ENCODE measurements at places on chromosomes 2 and 18.

DNA sequence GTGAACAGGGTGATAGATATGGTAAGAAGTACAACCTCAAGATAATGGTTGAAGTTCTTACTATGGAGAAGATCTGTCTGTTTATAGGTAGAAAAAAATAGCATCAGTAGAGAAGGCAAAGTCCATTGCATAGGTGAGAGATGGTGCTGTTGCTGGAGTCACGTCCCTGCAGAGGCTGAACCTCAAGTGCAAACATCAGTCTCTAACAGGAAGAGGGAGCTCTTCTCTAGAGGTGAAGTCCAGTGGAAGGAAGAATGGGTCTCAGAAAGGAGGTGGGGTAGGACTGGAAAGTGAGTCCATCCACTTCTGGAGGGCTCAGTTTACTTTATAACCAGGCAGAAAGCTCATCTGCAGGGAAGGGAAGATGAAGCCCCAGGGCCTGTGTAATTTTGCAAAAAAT, 337.7 kb downstream of the MEIS1 start:
- DNase-seq: no peak

DNA sequence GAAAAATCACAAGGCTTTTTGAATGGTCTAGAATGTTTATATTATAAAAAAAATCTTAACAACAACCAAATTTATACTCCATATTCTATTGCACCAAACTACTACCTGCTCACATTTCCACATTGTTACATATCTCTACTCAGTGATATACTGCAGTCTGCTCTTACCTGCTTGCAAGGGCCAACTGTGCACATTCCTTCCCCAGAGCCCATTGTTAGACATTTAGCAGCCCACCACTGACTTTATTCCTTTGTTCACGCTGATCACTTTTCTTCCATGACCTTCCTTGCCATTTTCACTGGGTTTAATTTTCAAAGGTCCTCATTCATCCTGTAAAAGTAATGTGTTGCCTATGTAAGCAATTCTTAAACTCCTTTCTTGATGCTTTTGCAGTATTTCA, 109.7 kb upstream of the KCNJ3 start:
- no peak for DNase-seq

- DNase-seq: no peak
Observed at GRCh38 chr2:200588076-200588678, 2.4 kb downstream of the AOX1 start.

- no peak for DNase-seq
Observed at GRCh38 chr18:79151191-79151590, 82.0 kb downstream of the ATP9B start.

DNA sequence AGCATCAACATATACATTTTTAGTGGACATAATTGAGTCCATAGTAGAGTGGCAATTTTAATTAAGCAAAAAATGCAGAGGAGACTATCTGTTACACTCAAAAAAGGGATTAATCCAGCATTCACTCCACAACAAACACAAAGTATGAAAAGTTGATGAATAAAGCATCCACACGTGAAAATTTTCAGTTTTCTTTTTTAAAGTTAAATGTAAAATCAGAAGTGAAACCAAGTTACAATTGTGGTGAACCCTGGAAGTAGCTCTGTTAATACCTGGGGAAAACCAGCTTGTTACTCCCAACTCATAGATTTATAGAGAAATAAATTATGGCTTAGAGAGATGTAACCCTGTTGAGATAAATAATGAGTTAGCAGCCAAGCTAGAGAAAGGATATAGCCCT, 807.8 kb downstream of the TRIB2 start:
- DNase-seq: no peak

- DNase-seq: no peak
Observed at GRCh38 chr2:122481244-122481622, 725.8 kb downstream of the TSN start.

- no peak for DNase-seq
Observed at GRCh38 chr2:229752970-229753729, 38.8 kb upstream of the DNER start.

DNA sequence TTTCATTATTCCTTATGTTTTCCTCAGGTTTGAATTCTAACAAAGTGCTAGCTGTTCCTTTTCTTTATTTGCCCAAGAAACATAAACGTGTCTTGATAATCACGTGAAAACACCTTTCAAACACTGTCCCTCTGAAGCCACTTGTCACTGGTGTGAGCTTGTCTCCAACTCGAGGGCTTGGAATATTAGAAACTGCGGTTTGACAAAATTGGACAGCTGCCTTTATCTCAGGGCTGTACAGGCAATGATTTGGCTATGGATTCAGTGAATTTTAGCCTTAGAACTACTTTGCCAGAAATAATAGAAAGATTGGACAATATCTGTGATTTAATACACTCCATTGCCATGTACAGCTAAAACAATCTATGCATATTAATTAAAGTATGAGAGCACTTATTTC, 763.0 kb upstream of the ACVR2A start:
- no peak for DNase-seq

DNA sequence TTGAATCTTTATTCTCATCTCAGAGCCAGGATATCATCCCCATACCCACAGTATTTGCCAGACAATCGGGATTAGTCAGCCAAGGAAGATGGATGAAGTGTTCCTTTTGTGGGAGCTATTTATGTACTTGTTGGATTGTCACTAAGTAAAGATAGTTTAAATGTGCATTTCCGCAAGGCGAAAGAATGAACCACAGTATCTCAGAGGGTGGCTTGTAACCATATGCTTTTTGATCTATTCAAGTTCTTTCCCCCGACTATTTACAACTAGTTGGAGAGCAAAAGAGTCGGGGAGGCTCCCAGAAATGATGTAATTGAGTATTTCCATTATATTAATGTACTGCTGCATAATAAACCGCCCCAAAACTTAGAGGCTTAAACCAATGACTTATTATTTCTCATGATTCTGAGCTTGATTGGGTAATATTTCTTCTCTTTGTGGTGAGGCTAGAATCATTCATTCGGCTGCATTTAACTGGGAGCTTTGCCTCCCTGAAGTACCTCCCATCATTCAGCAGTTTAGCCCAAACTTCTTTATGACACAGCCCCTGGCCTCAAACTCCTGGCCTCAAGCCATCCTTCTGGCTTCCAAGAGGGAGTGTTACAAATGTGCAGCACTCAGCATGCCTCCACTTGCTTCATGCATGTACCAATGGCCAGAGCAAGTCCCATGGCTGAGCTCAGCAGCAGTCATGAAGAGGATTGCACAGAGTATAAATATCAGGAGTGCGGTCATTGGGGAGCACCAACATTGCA, 423.7 kb downstream of the METTL4 start:
- DNase-seq: no peak

GRCh38 chr2:105425936-105426625, 27.2 kb upstream of the FHL2 start:
- no peak for DNase-seq

DNA sequence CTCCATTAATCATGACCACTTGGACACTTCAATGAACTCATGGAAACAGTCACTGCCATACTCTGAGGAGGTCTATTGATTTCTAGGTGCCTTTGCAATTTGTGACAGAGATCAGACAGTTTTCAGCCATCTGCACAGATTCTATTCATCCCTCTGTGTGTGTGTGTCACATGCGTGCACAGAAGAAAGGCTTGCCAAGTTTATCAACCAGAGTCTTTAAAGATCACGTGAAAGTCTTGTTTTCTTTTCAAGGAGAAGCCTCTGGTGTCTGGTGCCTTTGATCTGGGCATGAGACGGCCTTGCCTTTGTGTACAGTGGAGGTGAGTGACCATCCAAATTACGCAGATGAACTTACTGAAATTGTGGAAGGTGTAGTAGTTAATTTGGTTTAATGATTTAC, 164.2 kb downstream of the VAPA start:
- no peak for DNase-seq

DNA sequence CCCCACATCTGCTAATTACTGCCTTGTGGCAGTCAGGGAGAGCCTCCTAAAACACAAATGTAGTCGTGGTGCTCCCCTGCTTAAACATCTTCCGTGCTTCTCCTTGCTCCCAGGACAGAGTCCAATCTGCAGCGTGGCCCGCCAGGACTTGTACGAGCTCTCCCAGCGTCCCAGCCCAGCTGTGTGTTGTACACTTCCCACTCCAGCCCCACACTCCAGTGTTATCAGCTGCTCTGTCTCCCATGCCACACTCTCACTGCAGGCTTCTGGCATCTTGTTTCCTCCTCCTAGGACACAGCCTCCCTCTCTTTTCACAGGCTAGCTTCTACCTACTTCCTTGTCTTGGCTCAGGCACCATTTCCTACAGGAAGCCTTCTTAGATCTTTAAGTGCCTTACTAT, 199.4 kb downstream of the ALPK2 start:
- DNase-seq: no peak

GRCh38 chr2:47525167-47525566, 122.2 kb downstream of the MSH2 start:
- no peak for DNase-seq

DNA sequence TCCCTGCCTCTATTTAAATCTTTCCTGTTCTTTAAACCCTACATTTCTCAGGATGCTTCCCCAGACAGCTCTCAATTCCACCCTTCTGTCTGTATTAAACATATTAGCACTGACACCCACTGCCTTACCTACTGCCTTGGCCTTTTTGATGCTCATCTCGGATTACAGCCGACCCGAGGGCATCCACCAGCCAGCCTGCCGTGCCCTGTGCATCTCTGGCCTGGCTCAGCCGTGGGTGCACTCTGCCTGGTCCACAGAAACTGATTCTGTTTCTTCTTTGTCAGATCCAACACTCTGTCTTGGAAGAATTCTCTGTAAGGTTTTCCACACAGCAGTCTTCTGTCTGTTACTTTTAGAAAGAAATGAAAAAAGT, 27.2 kb downstream of the TANC1 start:
- DNase-seq: no peak

DNA sequence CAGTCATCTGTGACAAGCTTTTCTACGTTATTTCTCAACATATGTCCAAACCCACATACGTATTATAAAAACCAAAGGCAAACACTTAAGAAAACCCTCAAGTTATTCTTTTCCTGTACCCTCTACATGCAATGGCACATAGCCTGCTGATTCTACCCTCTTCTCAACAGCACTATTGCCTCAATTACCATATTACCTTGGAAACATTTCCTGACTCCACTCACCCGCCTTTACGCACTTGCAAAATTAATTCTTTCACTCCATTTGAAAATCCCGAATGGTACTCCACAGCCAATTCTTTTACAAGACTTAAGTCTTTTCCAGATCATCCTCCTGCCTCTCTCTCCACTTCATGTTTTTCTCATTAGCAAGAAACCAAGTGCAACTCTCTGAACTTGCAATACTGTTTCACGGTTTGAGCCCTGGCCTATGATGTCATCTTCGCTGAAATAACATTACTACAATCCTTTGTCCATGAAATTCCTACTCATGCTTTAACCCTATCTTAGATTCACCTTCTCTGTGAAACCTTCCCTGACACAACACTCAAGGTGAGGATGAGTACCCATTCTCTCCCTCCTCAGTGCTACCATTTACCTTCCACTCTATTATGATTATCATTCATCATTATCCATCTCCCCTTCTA, 29.0 kb downstream of the SESTD1 start:
- DNase-seq: no peak

DNA sequence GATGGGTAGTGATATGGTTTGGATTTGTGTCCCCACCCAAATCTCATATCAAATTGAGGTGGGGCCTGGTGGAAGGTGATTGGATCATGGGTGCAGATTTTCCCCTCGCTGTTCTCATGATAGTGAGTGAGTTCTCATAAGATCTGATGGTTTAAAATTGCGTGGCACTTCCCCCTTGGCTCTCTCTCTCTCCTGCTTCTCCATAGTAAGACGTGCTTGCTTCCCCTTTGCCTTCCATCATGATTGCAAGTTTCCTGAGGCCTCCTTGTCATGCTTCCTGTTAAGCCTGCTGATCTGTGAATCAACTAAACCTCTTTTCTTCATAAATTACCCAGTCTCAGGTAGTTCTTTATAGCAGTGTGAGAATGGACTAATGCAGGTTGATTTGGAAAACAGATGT, 223.2 kb upstream of the APCDD1 start:
- DNase-seq: no peak

GRCh38 chr2:162126111-162126519, 25.9 kb downstream of the GCG start:
- no peak for DNase-seq

DNA sequence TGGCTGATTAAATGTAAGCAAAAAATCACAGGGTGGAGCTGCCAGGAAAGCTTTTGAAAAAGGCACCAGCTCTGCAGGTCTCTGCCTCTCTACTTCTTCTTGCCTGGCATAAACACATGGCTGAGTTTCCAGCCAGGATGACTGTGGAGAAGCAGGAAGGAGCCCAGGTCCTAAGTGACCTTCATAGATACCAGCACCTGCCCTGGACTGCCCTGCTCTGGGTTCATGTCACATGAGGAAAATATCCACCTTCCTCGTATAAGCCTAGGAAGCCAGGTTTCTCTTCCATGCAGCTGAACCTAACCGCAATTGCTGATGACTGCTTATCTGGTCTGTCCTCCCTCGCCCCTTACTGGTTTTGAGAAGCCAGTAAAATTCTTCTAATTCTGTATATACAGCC, 47.8 kb upstream of the CREB1 start:
- DNase-seq: no peak

- DNase-seq: no peak
Observed at GRCh38 chr18:45938488-45938935, 28.6 kb downstream of the EPG5 start.

Data from activated CD4-positive, alpha-beta T cell treated with anti-CD3 and anti-CD28 coated beads for 1 hour (primary cell).